ENCODE measurements at places on chromosomes 4 and X. TPM values are rescaled to one million over a fixed set of nuclear protein-coding genes. Genes with fewer than 3 reads are reported as not detected.

The UBQLN2 gene
- 28.0 TPM for total RNA-seq

The GABRG1 gene
- total RNA-seq, result not detected

The VCX gene
- not detected for total RNA-seq

The TSPAN7 gene
- total RNA-seq, result 23.1 TPM

The TMEM255A gene
- total RNA-seq, result 3.1 TPM

All from cardiac muscle cell (in vitro differentiated cells and primary cell).